ENCODE measurements at places on chromosomes 3 and 15.

DNA sequence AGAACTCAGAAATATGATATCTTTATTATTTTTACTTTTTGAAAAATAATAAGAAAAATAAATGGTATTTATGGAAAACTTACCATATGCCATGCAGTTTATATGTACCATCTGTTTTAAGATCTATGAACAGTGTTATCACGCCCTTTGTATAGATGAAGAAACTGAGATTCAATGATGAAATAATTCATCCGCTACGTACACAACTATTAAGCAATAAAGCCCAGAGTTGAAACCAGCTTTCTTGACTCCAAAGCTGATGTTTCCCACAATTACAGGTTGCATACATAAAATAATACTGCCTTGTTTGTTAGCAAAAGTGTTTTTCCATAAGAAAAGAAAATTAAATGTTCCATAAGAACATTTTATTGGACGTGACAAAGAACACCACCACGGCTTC, 67.2 kb upstream of the BCL6 start:
- DNase-seq, result no peak

- DNase-seq, result no peak
These were observed 31.7 kb upstream of the SUCLG2 start for GRCh38 chr3:67686069-67686468.

GRCh38 chr3:120443626-120444123, 7.1 kb downstream of the FSTL1 start:
- no peak for DNase-seq

GRCh38 chr3:37489355-37489754, 315.0 kb upstream of the LRRFIP2 start:
- DNase-seq, result no peak

DNA sequence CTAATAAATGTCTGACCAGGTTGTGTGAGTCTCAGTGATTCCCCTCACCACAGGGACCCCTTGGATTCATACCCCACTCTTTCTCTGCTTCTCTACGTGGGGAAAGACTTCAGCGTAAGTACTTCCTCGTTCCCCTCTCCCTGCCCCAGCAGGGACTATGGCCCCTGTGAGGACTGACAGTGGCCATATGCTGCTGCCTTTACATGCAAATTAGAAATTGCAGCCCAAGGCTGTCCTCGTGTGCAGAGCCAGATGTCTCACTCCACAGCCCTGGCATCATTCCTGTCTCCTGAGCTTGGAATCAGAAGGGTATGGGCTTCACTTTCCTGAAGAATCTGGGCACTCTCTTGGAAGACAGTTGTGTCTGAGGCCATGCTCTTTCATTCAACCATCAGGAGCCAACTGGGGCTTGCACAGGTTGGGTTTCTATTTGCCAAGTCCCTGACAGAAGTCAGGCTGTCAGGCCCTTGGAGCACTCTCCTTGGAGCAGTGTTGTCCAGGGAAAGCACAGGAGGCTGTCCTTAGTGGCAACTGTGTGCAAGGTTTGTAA, 30.5 kb upstream of the IQCF2 start:
- no peak for DNase-seq

DNA sequence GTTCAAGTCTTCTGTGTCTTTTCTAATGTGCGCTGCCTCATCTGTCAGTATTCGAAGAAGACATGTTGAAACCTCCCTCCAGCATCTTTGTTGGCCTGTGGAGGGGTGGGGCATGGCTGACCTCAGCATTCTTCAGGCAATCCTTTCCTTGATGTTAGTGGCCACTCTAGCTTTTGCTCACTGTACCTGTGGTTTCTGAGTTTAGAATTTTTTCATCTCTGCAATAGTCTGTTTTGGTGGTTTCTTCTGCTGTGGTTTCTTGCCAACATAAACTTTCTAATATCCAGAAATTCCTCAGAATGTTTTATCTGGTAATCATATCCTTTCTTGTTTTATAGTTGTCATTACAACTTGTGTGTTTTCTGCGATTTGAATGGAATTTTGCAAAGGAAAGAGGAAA, 251.3 kb upstream of the NR2E3 start:
- DNase-seq, result no peak

DNA sequence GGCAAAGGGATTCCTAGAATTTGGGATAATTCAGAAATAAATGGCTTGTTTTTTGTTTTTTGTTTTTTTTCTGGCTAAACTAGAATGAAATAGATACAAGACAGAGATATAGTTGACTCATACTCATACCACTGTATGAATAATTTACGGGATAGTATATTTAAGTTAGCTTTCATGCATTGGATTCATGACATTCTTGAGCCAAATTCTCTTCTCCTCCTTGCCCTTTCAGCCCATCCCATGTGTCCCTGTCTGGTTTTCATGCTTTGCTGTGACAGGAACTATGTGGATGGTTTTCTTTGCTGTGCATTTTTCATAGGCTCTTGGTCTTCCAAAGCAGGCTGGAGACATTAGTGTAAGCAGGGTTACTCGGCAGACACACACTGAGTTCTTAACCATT, 66.6 kb upstream of the UMPS start:
- no peak for DNase-seq

GRCh38 chr3:61664105-61664482, 102.7 kb downstream of the PTPRG start:
- DNase-seq, result no peak

- DNase-seq, result no peak
These were observed 34.2 kb downstream of the KAT2B start for GRCh38 chr3:20074226-20075063.

DNA sequence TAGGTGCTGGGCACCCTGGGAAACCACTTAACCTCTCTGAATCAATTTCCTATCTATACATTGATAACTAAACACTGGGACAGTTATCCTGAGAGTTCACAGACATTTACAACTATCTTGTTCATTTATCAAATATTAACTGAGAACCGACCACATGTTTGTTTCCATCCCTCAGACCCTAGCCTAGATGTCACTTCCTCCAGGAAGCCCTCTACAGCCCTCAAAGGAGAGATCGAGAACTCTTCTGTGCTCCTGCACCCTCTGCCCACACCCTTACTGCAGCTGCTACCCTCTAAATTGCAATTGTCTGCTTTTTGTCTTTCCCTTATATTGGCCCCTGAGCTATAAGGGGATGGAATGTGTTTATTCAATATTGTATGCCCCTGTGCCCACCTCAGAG, 46.1 kb downstream of the SRGAP3 start:
- DNase-seq, result no peak

GRCh38 chr15:41512940-41513505, 604 bp downstream of the LTK start:
- peak; percentile 85 for DNase-seq

DNA sequence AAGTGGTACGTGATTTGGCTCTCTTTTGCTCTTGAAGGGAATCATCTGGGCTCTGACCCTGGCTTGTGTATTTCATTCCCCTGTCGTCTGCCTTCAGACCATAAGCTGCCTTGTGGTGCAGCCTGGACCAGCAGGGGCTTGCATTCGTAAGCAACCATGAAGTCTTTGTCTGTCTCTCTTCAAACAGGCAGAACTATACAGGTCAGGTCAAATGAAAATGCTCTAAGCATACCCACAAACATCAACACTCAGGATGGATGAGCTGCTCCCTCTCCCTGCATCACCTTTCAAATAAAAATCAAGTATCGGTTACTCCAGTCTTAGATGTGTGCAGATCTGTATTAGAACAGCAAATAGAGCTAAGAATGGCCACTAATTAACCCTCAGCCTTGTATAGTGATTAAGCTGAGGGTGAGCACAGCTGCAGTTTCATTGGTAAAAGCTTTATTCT, 268.6 kb upstream of the UBE2E1 start:
- DNase-seq, result no peak

GRCh38 chr15:82742134-82742533, 32.5 kb upstream of the AP3B2 start:
- no peak for DNase-seq

DNA sequence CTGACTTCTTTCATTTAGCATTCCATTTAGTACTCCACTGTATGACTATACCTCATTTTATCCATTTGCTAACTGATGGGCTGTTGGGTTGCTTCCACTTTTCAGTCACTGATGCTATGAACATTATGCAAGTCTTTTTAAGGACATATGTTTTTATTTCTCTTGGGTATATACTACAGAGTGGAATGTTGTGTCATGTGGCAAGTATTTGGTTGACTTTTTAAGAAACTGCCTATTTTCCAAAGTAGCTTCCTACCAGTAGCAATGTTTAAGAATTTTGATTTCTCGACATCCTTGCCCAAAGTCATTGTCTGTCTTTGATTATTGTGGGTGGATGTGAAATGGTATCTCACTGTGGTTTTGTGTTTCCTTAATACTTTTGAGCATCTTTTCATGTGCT, 110.1 kb upstream of the TPM1 start:
- no peak for DNase-seq

- no peak for DNase-seq
These were observed 53.4 kb upstream of the EPHA6 start for GRCh38 chr3:96760956-96761355.

DNA sequence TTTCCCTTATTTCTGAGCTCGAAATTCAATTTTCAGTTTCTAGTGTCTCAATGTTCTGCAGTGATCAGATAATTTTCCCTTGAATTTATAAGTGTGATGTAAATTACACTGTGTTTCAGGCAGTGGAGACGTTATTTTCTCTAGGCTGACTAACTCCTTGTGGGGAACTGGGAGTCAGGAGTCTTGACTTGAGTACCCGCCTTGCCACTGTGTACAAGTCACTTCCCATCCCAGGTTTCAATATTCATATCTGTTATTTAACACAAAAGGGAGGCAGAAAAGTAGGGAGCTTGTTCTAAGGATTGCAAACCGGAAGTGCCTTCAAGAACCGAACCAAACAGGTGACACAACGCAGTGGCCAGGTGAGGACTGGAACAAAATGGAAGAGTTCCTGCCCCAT, 196.5 kb downstream of the MEX3B start:
- DNase-seq, result no peak

GRCh38 chr3:106824856-106825255, 552.4 kb upstream of the CCDC54 start:
- DNase-seq, result peak; percentile 10

GRCh38 chr15:38626443-38627050, 61.9 kb upstream of the RASGRP1 start:
- DNase-seq, result no peak

DNA sequence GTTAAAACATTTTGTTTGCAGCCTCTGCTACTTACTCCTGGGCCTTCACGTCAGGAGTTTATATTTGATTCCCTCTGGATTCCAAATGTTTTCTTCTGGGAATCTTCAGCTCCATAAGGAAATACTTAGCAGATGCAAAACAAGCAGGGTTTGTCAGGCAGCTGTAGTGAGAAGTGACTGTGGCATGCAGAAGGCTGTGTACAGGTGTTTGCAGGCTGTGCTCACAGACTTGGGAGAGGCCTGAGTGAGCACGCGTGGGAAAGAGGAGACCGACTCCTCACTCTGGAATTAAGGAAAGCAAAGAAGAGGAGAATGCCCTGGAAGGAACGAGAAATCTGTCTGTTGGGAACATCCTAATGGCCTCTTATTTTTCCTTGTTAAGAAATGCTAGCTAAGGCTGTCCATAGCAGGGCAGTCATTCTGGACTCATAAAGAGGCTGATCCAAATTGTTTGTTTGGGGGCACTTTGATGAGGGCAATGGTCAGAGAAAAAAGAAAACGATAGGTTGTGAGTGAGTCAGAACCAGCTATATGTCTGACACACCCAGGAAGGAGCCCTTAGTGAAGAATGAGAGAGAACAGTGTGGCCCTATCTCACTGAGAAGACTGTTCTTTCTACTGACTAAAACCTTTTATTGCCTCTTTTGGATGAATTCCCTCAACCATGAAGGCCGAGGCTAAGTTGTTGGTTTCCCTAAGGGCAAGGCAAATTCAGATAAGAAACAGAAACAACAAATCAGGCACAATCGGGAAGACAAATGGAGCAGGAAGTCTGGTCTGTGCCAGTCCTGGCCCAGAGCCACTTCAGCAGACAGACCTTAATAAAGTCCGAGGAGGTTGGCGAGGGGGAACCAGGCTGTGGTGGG, 82.6 kb downstream of the TGFBR2 start:
- no peak for DNase-seq

GRCh38 chr3:133572158-133573053, 1.1 kb upstream of the CDV3 start:
- DNase-seq, result peak; percentile 94

DNA sequence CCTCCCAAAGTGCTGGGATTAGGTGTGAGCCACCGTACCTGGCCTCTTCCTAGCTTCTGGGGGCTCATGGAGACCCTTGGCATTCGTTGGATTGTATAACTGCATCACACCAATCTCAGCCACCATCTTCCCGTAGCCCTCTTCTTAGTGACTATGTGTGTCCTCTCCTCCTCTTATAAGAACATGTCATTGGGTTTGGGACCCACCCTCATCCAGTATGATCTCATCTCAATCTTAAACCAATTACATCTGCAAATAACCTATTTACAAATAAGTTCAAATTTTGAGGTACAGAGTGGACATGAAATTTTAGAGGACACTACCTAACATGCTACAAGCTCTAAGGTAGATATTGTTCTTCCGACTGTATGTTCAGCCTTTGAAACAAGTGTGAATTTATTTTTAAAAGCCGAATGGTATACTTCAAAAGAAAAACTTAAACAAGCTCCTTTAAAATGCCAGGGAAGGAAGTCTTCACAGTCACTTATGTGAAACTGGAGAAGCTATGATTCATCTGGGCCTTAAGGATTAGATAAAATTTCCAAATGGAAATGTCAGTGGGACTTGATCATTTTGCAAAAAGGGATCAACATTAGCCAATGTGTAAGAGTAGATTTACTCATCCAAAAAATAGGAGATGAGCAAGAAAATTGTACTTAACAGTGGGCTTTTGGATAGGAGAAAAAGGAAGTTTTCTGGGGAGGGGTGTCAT, 225.7 kb downstream of the MEX3B start:
- no peak for DNase-seq

GRCh38 chr3:67610458-67610857, 44.0 kb downstream of the SUCLG2 start:
- DNase-seq, result no peak

- DNase-seq, result no peak
These were observed 69.0 kb upstream of the LPP start for GRCh38 chr3:188084752-188085583.

DNA sequence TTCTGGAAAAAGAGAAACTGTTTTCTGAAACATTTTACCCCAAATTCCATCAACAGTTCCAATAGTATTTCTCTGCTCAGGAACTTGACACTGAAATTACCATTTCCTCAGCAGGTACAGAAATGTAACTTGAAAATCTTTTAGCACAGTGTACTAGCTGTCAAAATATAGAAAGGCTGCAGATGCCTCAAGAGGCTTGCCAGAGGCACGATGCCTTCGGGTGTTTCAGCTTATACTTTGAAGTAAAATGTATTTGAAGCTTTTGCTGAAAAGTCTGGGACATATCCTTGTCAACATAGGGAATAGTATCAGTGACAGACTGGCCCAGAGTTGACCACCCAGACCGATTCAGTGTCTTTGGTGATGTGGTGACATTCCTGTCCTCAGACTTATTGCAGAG, 154.4 kb upstream of the CHRM5 start:
- DNase-seq, result no peak

GRCh38 chr3:46864061-46864881, 1.0 kb upstream of the MYL3 start:
- no peak for DNase-seq

GRCh38 chr3:192819001-192819569, 91.7 kb upstream of the FGF12 start:
- DNase-seq, result no peak

GRCh38 chr3:127736801-127737539, 64.2 kb downstream of the ABTB1 start:
- no peak for DNase-seq
